DMS53 (cell line): ENCODE measurements at places on chromosomes 11 and 22.
A peak's percentile ranks its signal among the peaks of the same experiment; 100 is the strongest.

DNA sequence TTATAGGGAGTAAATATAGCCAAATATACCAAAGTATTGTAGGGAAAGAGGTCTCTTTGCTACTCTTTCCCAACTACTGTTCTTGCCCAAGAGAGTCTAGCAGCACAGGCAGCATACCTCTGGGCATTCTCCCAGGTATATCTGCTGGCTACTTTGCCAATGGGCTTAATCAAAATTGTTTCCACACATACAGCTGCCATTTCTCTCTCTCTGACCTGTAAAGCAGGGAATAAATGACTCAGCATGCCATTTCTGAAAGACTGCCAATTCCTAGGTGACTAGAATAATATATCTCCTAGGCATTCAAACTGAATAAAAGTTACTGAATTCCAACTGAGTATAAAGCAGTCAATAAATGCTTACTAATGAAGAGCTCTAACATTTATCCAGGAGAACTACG is 44.6 kb downstream of the RDX start:
- peak; percentile 48 for DNase-seq

- DNase-seq: no peak
Observed at GRCh38 chr11:83127310-83127637, 29.7 kb upstream of the PCF11 start.

- DNase-seq: no peak
Observed at GRCh38 chr11:653837-654236, 16.8 kb downstream of the DRD4 start.

- no peak for DNase-seq
Observed at GRCh38 chr11:1717745-1718144, 20.8 kb downstream of the KRTAP5-6 start.

DNA sequence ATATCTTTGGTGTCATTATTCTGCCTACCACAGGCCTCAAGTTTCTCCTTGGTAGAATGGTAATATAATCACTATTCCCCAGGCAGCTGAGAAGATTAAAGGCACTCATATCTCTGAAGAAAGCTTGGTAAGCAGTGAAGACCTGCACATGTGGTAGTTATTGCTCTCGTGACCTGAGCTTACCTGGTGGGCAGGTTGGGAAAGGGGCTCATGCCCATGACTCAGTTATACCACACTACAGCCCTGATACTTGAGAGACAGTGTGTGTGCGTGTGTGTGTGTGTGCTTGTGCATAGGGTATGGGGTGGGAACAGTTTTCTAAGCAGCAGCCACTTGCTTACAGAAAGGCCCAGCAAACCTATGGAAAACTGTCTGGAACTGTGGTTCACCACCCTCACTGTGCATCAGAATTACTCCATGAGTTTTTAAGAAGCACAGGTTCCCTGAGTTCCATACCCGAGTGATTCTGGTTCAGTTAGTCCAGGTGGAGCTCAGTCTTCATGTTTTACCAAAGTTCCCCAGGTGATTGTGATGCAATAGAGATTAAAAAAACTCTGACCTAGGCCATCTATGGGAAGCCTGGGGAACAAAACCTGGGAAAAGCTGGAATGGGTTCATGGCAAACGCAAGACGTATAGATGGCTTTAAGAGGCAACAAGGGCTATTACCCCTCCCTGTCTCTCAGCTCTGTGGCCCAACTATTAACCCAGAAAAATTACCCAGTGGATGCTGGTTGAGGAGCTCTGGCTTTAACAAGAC is 79.0 kb upstream of the ZBED5 start:
- DNase-seq: no peak

GRCh38 chr11:3916962-3917361 is 61.5 kb downstream of the STIM1 start:
- DNase-seq: no peak

DNA sequence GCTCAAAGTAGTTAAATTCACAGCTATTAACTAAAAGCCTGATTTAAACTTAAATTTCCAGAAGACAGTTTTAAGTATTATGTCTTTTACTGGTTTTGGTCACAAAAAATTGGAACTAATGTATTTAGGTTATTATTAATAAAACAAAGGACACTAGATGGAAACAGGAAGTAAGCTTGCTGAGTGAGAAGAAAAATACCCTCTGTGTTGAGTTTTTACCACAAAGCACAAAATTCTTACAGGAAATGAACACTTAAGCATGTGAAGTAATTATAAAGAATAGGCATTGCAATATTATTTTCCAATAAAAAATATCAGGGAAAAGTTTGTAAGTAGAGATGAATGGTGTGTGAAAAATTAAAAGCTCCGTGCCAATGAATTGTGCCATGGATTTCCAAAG is 46.3 kb downstream of the PIK3C2A start:
- DNase-seq: no peak

GRCh38 chr11:74434528-74434927 is 32.8 kb downstream of the KCNE3 start:
- DNase-seq: no peak

- DNase-seq: peak; percentile 59
Observed at GRCh38 chr11:1073261-1073724, 1.4 kb upstream of the MUC2 start.

GRCh38 chr11:3218483-3219280 is at the start of gene MRGPRG:
MRGPRG (minus strand) TSS chr11:3218813; CDS start chr11:3218813, 0 bp downstream.
- DNase-seq: peak; percentile 56

DNA sequence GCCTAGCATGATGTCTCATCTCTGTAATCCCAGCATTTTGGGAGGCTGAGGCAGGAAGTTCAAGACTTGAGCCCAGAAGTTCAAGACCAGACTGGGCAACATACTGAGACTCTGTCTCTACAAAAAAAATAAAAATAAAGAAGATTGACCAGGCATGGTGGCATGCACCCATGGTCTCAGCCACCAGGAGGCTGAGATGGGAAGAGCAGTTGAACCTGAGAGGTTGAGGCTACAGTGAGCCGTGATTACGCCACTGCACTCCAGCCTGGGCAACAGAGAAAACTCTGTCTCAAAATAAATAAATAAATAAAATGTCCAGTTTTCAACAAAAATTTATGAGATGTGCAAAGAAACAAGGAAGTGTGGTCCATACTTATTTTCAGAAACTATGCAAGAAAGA is 28.3 kb downstream of the EFCAB6 start:
- DNase-seq: peak; percentile 15

DNA sequence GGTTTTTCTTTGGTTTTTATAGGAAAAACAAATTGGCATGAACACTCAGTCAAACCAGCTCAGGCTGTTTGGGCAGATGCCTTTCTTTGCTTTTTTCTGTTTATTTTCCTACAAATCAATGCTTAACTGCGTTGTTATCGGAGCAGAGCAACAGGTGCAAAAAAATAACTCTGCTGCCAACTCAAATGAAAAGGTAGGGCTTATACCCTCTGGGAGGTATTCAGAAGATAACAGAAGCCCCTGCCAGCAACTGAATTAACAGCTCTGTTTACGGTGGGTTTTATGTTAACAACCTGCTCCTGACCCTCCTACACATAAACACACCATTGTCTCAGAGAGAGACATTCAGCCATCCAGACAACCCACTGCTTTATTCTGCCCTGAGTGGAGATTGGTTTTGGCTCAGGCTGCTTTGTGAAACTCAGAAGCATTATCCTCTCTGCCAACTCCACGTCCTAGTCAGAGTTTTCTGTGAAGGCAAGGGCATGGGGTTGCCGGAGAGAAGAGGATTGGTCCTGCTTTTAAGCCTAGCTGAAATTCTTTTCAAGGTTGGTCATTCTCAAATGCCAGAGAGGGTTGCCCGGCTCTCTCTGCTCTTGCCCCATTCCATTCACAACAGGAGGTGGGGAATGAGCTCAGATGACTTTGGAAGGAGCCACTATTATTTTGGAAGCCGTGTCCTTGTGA is 11.4 kb downstream of the EHF start:
- DNase-seq: peak; percentile 73

GRCh38 chr11:57357310-57357709 is 19.2 kb downstream of the P2RX3 start:
- no peak for DNase-seq

DNA sequence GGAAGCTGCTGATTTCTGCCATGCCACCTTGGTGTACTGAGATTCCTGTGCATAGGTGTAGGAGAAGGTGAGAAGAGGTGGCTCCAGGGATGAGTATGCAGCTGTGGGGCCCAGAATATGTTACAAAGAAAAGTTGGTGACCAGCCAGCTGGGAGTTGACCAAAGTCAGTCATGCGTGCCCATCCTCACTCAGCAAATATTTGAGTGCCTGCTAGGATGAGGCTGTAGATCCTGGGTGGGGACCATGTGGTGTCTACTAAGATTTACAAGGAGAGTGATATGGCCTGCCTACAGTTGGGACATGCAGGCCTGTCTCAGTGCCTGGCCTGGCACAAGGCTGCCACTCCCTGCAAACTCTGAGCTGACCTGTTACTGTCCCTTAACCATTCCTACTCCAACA is 19.4 kb downstream of the RNF185 start:
- DNase-seq: peak; percentile 61

- DNase-seq: peak; percentile 88
Observed at GRCh38 chr11:17722000-17722643, 2.8 kb downstream of the MYOD1 start.

DNA sequence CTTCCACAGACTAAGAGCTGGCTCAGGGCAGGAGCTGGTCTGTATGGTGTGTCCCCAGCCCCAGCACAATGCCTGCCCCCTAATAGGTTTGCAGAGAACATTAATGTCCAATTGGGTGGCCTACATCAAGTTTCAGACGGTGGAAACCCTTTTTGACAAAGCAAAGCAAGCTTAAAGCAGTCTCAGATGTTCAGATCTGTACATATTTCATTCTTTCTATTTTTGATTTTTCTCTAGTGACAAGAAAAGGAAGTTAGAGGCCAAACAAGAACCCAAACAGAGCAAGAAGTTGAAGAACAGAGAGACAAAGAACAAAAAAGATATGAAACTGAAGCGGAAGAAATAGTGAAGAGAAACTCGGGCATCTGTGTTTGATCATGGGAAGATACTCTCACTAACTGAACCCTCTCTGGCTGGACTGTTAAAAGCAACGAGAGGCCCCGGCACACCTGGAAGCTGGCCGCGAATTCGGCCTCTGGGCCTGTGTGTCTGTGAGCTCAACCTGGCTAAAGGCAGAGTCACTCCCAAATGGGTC is 40.5 kb downstream of the NAT10 start:
- DNase-seq: no peak

DNA sequence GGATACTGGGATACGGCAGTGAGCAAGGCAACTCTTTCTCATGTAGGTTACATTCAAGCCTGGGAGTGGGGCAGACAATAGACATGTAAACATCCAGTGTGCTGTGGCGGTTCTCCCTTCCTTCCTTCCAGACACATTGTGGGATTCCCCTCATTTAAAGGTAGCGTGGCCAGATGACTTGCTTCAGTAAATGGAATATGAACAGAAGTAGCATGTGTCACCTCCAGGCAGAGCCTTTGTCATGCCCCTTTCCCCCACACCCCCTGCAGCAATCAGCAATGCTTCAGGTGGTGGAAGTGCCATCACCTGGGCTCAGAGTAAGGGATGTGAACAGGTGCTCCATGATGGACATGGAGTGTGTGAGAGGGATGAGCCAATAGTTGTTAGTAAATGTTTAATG is 34.8 kb upstream of the TTC12 start:
- peak; percentile 35 for DNase-seq

DNA sequence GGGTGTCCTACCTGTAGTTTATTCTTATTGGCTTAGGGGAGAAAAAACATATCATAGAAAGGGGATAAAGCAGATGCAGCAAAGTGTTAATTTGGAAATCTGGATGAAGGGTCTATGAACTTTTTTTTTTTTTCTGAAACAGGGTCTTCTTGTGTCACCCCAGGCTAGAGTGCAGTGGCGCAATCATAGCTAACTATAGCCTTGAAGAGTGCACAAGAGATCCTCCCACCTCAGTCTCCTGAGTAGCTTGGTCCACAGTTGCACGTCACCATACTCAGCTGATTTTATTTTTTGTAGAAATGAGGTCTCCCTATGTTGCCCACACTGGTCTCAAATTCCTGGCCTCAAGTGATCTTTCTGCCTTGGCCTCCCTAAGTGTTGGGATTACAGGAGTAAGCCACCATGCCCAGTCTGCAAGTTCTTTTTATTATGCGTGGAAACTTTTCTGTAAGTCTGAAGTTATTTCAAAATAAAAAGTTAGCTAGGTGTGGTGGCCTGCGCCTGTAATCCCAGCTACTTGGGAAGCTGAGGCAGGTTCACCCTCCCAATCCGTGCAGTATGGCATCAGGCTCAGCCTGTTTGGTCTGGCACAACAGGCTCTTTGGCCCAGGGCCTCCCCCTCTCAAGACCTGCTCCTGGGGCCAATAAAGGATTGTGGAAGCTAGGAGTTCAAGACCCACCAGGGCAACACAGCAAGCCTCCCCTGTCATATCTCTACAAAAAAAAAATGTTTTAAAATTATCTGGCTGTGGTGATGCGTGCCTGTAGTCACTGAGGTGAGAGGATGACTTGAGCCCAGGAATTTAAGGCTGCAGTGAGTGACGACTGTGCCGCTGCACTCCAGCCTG is 111.9 kb downstream of the MED15 start:
- DNase-seq: no peak

DNA sequence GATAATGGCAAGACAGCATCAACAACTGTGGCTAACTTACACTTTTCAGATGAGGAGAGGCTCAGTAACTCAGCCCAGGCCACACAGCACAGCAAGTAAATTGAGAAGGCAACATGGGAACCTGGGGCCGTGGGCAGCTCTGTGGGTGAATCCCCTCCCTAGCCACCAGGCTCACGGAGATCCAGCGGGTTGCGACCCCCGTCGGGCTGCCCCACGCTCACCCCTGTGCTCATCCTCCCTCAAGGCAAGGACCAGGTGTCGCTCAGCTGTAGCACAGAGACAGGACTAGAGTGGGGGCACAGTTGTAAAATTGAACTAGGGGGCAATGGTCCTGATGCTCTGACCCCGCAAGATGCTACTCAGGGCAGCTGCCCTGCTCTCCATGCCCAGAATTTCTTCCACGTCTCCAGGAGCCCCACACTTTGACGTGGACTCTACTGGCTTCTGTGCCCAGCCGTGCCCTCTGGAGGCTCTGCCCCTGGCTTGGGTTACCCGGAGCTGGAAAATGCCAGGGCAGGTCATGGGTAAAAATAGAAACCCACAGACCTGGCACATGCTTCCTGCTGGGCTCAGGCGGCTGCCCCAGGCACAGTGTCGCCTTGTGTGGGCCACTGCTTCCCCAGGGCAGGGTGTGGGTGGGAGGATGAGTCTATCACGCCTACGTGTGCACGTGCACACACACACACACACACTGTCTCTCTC is 9.0 kb downstream of the TUBA8 start:
- DNase-seq: no peak

DNA sequence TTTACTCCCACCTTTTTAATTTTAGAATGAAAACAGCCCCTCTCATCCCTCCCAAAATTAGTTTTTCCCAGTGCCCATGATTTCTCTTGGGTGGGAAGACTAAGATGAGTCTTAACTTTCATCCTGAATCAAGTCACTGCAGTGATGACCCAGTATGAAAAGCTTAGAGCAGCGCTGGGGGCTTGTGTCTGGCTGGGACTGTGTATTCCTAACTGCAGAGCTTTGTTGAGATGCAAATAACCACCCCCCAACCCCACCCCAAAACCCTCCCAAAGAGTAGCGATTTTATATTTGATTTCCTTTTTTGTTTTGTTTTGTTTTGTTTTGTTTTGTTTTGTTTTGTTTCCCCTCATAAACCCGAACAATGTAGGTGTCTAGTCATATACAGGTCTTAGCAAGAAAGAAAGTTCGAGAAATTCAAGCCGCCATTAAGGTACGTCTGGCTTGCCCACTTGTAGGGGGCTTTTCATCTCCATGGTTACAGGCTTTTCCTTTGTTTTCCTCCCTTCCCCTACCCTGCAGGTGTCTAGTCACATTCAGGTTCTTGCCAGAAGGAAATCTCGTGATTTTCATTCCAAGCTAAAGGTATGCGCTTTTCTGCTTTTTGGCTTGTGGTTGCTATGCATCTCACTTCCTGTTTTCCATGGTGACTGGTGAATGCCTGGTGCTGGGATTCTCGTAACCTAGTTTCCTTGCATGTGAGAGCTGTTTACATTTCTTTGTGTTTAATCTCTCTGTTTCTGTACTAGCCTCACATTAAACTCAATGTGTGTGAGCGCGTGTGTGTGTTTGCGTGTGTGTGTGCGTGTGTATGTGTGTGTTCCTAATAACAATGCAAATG is 144.6 kb upstream of the RASSF10 start:
- peak; percentile 96 for DNase-seq
